Stimulated activated CD4-positive, alpha-beta T cell treated with anti-CD3 and anti-CD28 coated beads, Interleukin-15, amount 100 ng/mL, for 1 hour (primary cell): ENCODE measurements at places on chromosomes 12 and 14.

DNA sequence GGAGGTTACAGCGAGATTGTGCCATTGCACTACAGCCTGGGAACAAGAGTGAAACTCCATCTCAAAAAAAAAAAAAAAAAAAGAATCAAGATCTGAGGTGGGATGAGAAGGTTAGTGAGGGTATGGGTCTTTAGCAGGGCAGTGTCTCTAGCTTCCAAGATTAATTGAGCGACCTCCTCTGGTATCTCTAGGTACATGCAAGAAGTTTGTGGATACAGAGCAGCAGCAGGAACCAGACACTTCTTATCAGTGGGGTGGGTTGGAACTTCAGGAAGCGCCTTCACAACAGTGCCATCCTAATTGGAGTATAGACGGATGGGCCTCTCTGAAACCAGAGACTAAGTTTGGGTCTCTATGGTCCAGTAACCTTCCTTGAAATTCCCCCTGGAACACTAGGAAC is 51.9 kb upstream of the CISTR start:
- DNase-seq, result no peak

DNA sequence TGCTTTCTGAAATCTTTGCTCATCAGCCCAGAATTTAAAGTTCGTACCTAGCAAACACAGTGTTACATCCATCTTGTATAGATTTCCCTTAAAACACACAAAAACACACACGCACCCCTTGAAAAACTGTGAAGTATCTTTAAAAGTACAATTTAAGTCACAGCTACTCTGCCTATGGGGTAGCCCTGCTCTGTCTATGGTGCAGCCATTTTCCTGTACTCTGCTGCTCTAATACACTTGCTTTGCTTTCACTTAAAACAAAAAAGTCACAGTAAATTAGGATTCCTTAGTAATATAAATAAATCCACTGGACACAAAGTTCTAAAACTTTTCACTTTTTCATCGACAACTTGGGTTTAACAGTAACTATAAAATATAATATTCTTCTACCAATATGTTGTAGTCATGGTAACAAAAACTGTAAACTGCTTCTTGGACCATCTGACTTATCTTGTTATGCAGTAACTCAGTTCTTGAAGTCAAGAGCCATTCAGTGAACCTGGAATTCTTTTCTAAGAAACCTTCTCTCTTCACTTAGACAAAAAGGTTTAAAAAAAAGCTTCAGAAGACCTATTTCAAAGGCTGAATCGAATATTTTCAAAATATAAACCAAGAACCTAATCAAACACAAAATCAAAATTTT is 63.5 kb downstream of the MED13L start:
- no peak for DNase-seq

GRCh38 chr12:89494411-89495231 is 30.0 kb downstream of the GALNT4 start:
- DNase-seq, result peak; percentile 2

GRCh38 chr12:121649819-121650353 is 19.6 kb downstream of the MORN3 start:
- DNase-seq, result no peak

GRCh38 chr14:75399843-75400775 is 27.7 kb upstream of the JDP2 start:
- DNase-seq, result no peak

DNA sequence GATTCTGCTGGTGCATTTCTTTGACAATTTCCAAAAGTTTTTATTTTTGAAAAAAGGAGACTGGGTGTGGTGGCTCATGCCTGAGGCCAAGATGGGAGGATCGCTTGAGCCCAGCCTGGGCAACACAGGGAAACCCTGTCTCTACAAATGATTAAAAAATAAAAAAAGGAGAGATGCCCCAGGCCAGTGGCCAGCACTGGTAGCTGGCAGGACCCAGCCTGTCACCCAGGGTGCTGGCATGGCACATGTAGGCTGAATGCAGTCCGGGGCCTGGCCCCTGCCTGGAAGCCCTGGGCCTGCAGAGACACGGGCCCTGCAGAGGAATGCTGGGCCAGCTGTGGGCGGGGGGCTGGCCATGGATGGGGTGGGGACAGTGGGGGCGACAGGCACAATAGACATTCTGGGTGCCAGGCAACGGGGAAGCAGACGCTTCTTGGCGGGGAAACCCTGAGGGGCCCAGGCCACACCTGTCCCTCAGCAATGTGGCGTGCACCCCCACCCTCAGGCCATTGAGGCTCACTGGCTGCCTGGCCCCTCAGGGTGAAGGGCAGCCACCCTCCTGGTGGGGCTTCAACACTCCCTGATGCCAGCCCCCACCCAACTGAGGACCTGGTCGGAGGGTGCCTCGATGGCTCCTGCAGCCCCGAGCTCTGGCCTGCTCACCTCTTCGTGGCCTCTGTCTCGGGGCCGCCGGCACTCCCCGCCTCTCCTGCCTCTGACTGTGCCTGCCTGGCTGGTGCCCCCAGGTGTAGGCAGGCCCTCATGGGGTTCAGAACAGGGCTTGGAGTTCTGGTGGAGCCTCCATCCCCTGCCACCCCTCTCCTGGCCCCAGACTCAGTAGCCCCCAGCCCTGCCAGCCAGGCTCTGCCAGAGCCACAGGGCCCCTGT is 12.1 kb downstream of the TRMT61A start:
- no peak for DNase-seq

DNA sequence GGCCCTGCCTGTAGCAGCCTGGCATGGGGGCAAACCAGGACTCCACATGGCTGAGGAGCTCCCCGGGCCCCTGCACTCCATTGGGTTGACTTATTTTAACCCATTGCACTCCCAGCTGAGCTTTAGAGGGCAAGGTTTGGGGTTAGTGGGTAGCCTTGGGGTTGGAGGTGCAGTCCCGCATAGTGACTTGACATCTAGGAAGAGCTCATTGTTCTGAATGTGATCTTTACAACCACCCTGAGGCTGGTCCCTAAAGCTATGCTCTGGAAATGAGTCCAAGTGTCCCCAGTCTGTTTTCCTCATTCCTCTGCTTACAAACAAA is 36.4 kb downstream of the NFKBIA start:
- no peak for DNase-seq

GRCh38 chr14:39417014-39417413 is 15.2 kb downstream of the FBXO33 start:
- DNase-seq, result no peak

- DNase-seq, result no peak
These were observed 19.8 kb upstream of the AQP2 start for GRCh38 chr12:49930515-49931288.

DNA sequence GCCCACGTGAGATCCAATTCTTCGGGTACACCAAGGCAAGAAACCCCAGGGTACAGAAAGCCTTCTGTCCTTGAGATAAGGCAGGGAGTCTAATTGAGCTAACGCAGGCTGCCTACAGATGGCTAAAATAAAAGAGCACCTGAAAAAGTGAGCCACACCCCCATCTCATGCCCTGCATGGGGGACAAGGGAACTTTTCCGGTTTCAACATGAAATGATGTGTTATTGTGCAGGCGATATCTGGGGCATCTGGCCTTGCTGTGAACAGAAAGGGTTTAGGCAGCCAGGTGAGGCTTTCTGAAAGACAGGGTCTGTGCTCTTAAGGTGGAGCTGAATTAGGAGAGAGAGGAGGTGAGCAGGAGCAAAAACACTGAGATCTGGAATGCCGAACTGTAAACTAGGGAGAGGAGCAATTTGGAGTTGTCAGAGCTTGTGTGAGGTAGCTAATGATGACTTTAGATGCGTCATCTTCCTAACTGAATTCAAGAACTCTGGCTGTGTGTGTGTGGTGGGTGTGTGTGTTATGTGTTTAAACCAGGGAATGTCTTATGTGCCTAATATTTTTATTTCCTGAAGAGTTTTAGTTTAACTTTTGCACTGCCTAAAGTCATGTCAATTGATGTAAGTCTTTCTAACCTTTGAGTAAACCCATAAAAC is 20.1 kb upstream of the LDHB start:
- DNase-seq, result no peak

DNA sequence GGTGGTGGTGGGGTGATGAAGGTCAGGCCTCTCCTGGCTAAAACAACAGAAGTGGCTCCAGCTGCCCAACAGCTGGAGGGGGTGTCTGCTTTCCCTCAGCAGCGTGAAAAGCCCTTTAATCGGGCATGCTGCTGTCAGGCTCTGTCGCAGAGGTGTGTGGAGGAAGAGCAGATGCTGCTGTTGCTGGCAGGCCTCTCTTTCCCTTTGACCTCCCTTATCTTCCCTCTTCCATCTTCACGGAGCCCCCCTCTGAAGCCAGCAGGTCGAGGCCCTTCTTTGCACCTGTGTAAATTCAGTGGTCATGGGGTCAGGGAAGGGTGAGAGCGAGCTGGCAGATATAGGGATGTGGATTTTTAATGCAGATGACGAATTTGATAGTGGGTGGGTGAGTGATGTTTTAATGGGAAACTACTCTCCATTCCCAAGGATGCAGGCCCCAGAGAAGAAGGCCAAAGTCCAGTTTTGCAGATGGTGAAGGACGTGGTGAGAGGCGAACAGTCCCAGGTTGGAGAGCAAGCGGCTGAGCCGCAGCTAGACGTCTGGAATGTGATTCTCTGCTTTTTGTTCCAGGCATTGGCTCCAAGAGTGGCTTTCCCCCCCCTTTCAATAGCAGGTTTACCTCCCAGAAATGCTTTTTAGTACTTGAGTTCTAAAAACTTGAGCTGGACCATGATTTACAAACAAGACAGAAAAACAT is 64.0 kb downstream of the SMOC1 start:
- DNase-seq, result no peak

DNA sequence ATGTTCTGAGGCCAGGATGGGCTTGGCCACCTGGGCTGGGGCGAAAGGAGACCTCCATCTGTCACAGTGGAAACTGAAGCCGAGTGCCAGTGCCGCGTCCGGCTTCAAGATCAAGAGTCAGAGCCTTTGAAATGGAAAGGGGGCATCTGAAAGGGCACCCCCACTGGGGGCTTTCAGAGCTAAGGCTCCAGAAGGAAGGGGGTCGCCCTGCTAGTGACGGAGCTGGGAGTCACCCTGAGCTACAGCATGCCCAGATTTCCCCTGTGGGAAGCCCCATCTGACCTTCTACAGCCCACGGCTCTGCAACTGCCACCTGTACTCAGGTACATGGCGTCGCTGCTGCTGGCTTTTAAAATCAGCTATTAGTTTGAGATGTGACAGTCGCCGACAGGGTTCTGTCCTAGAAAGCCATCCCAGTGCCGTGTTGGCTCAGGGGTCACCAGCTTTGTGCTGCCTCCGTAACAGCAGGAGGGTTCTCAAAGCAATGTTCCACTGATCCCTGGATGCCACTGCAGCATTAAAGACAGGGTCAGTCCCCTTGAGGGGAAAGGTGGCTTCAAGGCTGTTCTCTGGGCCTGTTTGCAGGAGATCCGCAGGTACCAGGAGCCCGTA is 31.5 kb downstream of the CCNK start:
- DNase-seq, result no peak

DNA sequence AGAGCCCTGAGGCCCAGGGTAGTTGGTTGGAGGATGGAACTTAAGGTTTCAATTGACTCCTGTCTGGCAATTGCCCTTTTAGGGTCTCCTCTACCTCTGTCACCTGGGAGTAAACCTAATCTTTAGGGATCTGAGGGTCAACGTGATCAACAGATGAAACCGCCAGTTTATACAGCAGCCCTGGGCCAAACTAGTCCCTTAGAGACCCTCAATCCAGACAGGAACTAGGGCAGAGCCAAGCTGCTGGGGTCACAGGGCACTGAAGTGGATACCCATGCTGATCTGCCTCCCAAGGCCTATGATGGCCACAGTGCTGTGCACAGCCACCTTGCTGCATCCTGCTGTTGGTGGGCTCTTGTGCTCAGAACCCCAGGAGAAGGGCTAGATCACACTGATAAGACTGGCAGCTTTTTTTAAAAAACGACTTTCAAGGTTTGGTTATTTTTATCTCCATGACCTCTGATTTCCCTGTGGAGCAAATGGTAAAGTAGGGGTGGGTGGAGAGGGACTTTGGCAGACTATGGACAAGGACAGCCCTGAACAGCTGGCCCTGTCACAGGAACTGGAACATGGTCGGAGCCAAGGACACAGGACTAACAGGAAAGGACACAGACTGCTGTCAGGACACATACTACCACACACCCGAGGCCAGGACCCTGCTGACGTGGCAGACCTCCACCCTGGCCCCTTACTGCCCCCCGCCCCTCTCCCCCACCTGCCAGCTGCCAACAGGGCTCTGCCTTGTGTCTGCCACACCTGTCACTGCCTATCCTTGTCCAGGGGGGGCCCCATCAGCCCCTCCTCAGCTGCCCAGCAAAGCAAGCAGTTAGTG is 474 bp downstream of the FITM1 start:
- DNase-seq, result no peak

GRCh38 chr14:21024585-21025370 is at the start of gene NDRG2:
Gene NDRG2 (minus strand): TSS chr14:21025061. CDS start chr14:21023315, 1,746 bp downstream.
- DNase-seq, result peak; percentile 53

DNA sequence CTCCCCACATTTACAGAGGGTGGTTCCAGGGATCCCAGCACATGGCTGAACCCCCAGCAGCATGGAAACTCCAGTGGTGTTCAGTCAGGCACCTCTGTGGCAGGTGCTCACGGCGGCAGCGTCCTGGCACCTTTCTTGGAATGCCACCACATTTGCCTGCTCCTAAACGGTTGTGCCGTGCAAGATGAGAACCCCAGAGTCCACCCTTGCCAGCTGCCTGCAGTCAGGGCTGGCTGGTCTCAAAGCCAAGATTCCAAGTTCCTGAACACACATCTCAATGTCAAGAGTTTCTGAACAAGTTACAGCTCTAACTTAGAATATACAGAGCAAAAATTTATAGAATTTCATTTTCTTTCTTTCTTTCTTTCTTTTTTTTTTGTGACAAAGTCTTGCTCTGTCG is 38.7 kb downstream of the DDX51 start:
- no peak for DNase-seq

GRCh38 chr12:115160271-115161128 is 476.5 kb upstream of the TBX3 start:
- DNase-seq, result no peak

DNA sequence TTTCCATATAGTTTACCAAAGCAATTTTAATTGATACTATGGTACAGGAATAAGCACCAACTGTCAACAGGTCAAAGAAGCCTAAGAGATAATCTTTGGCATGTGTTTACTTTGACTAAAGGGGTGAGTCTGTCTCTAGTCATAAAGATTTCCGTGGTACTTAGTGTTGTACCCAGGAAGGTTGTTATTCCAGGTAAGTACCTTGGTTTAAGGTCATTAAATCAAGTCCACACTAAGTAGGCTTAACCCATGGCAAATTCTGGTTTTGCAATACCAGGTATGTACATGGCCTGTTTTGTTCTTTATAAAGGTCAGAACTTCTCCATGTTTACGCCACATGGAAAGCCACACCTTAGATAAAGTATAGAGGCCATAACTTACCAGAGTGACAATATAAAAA is 10.0 kb downstream of the MAX start:
- no peak for DNase-seq

GRCh38 chr12:117718559-117718958 is 250.2 kb downstream of the KSR2 start:
- no peak for DNase-seq

- DNase-seq, result no peak
These were observed 34.9 kb upstream of the FBXO21 start for GRCh38 chr12:117225179-117225578.
